Skin of body (tissue), 3 donors: ENCODE measurements at places on chromosomes 13 and 19. TPM values are rescaled to one million over a fixed set of nuclear protein-coding genes. Genes with fewer than 3 reads are reported as not detected.

- no peak for DNase-seq
Measured at GRCh38 chr19:40623403-40624251, 22.5 kb downstream of the LTBP4 start.

- no peak for DNase-seq
Measured at GRCh38 chr13:67048084-67048820, 181.9 kb downstream of the PCDH9 start.

The ACP7 gene
- total RNA-seq: 5.2 TPM

- DNase-seq: no peak
Measured at GRCh38 chr19:29745253-29745652, 30.2 kb upstream of the C19orf12 start.

DNA sequence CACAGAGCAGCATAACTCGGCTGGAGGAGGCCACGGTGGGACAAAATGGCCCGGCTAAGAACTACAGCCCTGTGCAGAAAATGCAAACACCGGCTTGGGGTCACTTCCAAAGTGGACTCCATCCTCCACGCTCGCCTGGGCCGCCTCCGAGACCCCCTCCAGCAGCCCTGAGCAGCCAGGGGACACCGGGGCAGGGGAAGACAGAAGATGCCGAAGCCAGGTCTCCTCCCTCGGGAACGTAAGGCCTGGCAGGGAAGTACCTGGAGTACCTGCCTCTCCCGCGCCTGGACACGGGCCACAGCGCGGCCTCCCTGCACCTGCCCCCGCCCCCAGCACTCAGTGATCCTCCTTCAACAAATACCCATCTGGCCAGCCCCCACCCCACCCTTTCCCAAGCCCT lies 5.0 kb downstream of the LMNB2 start:
- DNase-seq: no peak

DNA sequence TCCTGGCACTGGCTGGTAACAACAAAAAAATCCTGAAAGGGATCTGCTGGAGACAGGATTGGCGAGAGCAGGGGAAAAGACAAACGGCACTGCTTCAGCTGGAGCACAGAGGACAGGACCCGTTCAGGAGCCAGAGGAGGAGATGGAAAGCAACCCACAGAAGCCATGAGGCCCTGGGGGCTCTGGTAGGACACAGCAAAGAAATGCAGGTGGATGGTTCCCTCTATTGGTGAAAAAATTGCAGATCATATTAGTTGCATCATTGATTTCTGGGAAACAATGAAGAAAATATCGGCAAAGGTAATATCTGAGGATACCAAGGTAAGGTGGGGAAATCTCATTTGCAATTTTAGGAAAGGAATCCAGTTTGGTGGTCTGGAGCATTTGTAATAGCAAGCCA lies 25.7 kb upstream of the TPP2 start:
- DNase-seq: no peak

- DNase-seq: no peak
Measured at GRCh38 chr13:90591260-90591926, 756.1 kb upstream of the MIR17HG start.

The SHISA7 gene
- 0.10 TPM for total RNA-seq

DNA sequence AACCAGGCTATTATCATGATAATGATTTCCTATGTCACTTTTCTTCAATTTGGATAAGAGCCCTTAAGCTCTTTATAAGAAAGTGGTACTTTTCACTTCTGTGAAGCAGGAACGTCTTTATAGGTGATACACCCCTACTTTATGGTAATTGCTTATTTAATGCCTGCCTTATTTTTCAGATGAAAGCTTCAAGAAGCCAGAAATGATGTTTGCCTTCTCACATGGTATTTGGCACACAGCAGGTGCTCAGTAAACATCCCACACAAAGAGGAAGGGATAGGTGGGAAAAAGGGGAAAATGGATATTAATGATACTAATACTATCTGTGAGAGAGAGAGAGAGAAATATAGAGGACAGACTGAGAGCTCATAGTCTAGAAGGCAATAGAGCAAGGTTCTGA lies 29.0 kb upstream of the WASF3 start:
- DNase-seq: no peak
